Osteocyte (in vitro differentiated cells): ENCODE measurements at places on chromosomes 12 and 14.

DNA sequence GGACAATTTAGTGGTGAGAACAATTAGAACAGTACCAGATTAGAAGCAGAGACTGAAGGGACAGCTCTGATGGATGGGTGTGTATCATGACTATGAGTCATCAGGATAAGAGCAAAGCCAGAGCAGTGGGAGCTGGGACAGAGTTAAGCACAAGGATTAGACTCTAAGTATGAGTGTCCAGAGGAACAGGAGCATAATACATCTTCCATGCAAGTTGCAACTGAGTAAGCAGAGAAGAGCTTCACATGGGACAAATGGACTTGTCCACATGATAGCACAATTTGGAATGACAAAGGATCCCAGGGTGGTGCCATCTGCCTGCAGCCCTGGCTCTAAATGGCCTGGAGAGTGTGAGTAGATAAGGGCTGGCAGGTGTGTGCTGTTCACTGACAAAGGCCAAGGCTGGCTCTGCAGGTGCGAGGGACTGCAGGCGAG is 226.4 kb upstream of the CAND1 start:
- H3K4me1 ChIP-seq, result peaks cover 9% of the 10 kb centered on the region
- no peak overlapping the region for H3K4me3 ChIP-seq
- no peak for DNase-seq
- H3K27me3 ChIP-seq, result no peaks in the 10 kb centered on the region

GRCh38 chr14:68000511-68000910 is 180.9 kb downstream of the RAD51B start:
- peak overlapping the region; percentile 87 for H3K27ac ChIP-seq
- H3K4me1 ChIP-seq, result peaks cover 30% of the 10 kb centered on the region
- no peaks in the 10 kb centered on the region for H3K27me3 ChIP-seq
- no peak for DNase-seq
- H3K36me3 ChIP-seq, result no peaks in the 10 kb centered on the region

DNA sequence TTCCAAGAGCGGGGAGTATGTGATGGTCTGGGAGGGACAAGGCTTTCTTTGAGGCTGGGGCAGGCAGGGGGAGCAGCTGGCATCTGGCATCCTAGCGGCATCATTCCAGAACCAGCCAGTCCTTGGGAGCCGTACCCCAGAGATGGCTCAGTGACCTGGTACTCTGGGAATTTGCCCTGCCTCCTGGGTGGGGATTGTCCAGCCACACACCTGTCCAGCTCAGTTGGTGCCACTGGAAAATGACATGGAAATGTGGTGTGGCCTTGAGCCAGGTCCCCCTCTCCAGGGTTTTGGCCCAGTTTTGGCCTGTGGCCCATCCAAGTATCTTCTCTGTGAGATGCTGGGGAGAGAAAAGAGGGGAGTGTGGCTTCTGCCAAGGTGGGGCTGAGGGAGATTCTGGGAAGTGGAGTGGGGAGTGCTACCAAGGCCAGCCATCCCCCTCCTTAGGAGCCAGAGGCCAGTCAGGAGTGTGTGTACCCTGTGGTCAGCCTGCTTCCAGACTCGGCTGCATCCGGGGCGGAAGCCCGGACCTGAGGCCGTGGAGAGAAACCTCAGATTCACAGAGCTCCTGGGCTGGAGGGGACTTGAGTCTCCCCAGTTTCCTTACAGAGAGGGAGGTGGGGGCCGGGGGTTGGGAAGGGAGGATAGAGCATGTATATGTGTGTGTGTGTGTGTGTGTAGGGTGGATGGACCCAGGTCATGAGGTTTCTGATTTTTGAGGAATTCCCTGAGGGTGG is 14.7 kb upstream of the KRT80 start:
- no peak overlapping the region for H3K4me3 ChIP-seq
- no peaks in the 10 kb centered on the region for H3K27me3 ChIP-seq
- H3K27ac ChIP-seq, result peak overlapping the region; percentile 6
- peaks cover 71% of the 10 kb centered on the region for H3K4me1 ChIP-seq
- H3K36me3 ChIP-seq, result no peaks in the 10 kb centered on the region

- peaks cover 39% of the 10 kb centered on the region for H3K36me3 ChIP-seq
- no peak for DNase-seq
- H3K27me3 ChIP-seq, result no peaks in the 10 kb centered on the region
- peaks cover 8% of the 10 kb centered on the region for H3K4me1 ChIP-seq
- H3K27ac ChIP-seq, result no peak overlapping the region
- no peak overlapping the region for H3K4me3 ChIP-seq
Measured at GRCh38 chr14:81187832-81188522, 32.8 kb downstream of the GTF2A1 start.

- no peak overlapping the region for H3K27ac ChIP-seq
- no peaks in the 10 kb centered on the region for H3K4me1 ChIP-seq
- H3K4me3 ChIP-seq, result no peak overlapping the region
- H3K27me3 ChIP-seq, result no peaks in the 10 kb centered on the region
- peaks cover 45% of the 10 kb centered on the region for H3K36me3 ChIP-seq
Measured at GRCh38 chr14:70947739-70948138, 40.5 kb downstream of the PCNX1 start.

DNA sequence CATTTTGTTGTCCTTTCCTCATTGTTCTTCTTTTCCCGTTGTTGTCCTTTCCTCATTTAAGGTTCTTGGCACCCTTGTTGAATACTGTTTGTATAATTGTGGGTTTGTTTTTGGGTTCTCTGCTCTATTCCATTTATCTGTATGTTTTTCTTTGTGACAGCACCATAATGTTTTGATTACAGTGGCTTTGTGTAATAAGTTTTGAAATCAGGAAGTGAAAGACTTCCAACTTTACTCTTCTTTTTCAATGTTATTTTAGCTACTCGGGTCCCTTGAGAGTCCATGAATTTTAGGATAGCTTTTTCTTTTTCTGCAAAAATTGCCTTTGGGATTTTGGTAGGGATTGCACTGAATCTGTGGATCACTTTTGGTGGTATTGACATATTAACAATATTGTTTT is 28.1 kb downstream of the ETNK1 start:
- H3K36me3 ChIP-seq, result peaks cover 18% of the 10 kb centered on the region
- peaks cover 20% of the 10 kb centered on the region for H3K4me1 ChIP-seq
- peak overlapping the region; percentile 85 for H3K27ac ChIP-seq
- H3K27me3 ChIP-seq, result no peaks in the 10 kb centered on the region
- DNase-seq, result no peak

GRCh38 chr12:106434526-106434925 is 77.0 kb downstream of the POLR3B start:
- H3K4me1 ChIP-seq, result no peaks in the 10 kb centered on the region
- H3K4me3 ChIP-seq, result no peak overlapping the region
- no peaks in the 10 kb centered on the region for H3K27me3 ChIP-seq

DNA sequence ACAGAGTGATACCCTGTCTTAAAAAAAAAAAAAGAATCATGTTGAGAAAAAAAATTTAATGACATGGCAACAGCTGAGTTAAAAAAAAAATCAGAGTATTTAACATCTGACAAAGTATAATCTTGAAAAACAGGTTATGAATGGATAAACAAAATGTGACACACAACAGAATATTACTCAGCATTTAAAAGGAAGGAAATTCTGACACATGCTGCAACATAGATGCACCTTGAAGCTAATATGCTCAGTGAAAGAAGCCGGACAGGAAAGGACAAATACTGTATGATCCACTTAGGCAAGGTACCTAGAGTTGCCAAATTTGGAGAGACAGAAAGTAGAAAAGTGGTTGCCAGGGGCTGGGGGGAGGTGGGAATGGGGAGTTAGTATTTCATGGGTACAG is 19.4 kb upstream of the EIF2B2 start:
- H3K4me1 ChIP-seq, result peaks cover 80% of the 10 kb centered on the region
- H3K4me3 ChIP-seq, result no peak overlapping the region
- H3K36me3 ChIP-seq, result no peaks in the 10 kb centered on the region

DNA sequence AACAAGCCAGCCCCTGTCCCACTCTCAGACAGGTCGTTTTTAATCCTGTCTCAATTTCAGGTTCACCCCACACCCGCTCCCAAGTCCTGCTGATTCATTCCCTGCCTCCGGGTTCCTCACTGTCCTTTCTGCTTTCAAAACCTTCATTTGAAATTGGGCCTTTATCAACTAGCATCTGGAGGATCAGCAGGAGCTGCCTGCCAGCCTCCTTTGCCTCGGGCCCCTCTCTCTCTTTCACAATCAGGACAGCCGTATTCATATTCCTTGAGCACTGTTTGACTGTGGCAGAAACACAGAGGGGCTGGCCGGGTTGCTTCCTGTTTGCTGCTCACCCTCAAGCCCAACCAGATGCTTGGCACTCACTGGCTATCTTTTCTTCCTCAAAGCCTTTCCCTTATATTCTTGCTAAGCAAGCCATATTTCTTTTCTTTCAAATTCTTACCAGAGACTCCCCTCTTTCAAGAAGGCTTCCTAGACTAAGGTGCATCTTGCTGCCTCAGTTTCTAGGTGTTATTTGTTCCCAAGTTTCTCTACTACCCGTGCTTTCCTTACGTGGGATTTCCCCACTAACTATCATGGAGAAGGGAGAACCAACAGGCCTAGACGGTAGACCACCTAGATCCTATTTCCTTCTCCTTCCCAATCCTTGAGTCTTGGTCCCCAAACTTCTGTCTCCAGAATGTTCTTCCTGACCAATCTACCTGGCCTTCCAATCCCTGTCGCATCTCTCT is 3.0 kb downstream of the GALNT6 start:
- H3K27me3 ChIP-seq, result no peaks in the 10 kb centered on the region
- peak overlapping the region; percentile 80 for H3K27ac ChIP-seq
- no peak for DNase-seq
- no peak overlapping the region for H3K4me3 ChIP-seq
- no peaks in the 10 kb centered on the region for H3K36me3 ChIP-seq

DNA sequence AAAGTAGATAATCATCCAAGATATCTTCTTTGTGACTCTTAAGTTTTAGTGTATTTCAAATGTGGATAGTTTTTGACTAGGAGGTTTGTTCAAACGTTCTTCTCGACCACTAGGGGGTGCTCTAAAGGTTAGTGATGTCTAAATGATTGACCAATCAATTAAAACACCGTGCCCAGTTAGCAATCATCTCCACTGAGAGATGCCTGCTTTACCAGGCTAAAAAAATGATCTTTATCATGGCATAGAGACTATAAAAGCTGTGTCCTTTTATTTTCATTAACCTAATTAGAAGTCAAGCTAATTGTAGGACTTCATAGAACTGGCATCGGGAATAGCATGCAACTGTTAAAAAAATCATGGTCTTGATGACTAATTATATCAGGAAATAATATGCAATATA is 153.9 kb downstream of the PRKCH start:
- H3K27me3 ChIP-seq, result no peaks in the 10 kb centered on the region
- H3K27ac ChIP-seq, result peak overlapping the region; percentile 48
- no peak overlapping the region for H3K4me3 ChIP-seq
- peaks cover 61% of the 10 kb centered on the region for H3K4me1 ChIP-seq

DNA sequence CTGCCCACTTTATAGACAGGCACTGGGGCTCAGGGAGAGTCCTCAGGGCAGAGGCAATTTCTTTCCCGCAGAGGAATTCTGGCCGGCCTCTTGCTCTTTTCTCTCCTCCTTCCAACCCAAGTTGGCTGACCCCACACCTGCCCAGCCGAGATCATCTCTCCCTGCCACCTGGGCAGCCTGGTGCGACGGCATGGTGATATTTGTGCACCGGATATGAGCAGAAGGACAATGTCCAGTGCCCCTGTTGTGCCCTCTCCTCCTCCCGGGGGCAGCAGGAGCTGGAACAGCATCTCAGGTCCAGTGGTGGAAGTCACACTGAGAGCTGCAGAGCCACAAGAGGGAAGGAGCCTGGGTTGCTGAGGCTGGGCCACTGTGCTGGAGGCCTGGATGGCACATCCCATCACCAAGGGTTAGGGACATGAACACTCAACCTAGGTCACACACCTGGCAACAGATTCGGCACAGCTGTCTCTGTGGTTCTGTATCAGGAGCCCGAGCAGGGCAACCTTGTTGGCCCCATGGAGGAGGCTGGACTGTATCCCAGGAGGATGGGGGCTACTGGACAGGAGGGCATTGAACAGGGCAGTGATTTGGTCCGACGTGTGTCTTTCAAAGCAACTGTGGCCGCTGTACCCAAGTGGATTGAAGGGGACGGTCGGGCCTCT is 57.7 kb upstream of the DIO3 start:
- no peaks in the 10 kb centered on the region for H3K36me3 ChIP-seq
- H3K4me3 ChIP-seq, result no peak overlapping the region
- no peak overlapping the region for H3K27ac ChIP-seq

- peaks cover 2% of the 10 kb centered on the region for H3K4me1 ChIP-seq
- H3K4me3 ChIP-seq, result no peak overlapping the region
- no peaks in the 10 kb centered on the region for H3K27me3 ChIP-seq
- no peak for DNase-seq
Measured at GRCh38 chr14:99945732-99946651, 119.2 kb upstream of the EVL start.

DNA sequence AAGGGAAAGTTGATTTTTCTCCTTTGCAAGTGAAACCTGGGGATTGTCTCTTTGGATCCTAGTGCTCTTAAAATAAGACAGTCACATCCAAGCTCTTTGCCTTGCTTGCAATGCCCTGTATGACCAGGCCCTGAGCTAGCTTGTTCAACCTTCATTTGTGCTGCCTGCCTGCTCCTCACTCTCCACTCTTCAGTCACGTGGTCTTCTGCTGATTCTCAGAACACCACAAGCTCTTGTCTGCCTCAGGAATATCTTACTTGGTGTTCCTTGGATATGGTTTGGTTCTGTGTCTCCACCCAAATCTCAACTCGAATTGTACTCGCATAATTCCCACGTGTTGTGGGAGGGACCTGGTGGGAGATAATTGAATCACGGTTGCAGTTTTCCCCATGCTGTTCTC is 318.7 kb downstream of the RMST start:
- no peaks in the 10 kb centered on the region for H3K27me3 ChIP-seq
- H3K36me3 ChIP-seq, result no peaks in the 10 kb centered on the region
- H3K4me3 ChIP-seq, result no peak overlapping the region
- no peaks in the 10 kb centered on the region for H3K4me1 ChIP-seq
- DNase-seq, result no peak
- no peak overlapping the region for H3K27ac ChIP-seq

DNA sequence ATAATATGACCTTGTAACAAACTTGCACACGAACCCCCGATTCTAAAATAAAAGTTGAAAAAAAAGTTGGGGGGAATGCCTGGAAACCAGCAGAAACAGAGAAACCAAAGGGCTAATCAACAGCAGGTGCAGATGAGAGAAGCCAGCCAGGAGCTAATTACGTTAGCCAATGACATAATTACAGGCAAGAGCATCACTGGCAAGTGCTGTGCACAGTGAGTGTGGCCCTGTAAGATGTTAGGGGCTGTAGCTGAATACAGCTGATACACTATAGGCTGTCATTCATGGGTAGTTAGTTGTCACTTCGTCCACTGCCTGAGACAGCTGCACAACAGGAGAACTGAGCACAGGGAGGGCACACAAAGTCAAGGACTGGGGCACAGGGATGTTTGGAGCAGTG is 7.3 kb upstream of the FGF23 start:
- DNase-seq, result peak; percentile 21
- peaks cover 31% of the 10 kb centered on the region for H3K27me3 ChIP-seq
- no peak overlapping the region for H3K4me3 ChIP-seq
- no peak overlapping the region for H3K27ac ChIP-seq

DNA sequence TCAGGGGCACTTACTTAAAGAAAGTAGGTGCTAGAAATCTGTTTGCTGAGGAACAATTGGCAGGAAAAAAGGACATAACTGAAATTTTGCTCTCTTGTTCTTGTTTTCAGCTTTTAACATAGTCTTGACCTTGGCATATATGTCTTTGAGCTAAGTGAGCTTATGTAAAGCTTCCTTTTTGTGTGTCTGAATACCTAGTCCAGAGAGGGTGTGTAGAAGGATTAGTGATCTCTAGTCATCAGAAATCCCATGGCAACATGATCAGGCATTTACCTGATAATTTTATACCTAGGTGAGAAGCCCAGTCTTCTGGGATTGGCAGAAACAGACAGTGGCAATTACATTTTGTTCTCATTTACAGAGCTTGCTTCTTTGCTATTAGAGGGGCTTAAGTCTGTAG is 166.1 kb downstream of the SNAPC1 start:
- DNase-seq, result no peak
- no peak overlapping the region for H3K4me3 ChIP-seq
- no peak overlapping the region for H3K27ac ChIP-seq
- no peaks in the 10 kb centered on the region for H3K27me3 ChIP-seq
- H3K36me3 ChIP-seq, result no peaks in the 10 kb centered on the region

- no peak overlapping the region for H3K27ac ChIP-seq
- DNase-seq, result no peak
- H3K27me3 ChIP-seq, result no peaks in the 10 kb centered on the region
Measured at GRCh38 chr14:105271224-105271890, 23.0 kb downstream of the BTBD6 start.
